GM04503 (cell line): ENCODE measurements at places on chromosomes 4 and X.

GRCh38 chr4:37847311-37847884 lies 20.9 kb downstream of the PGM2 start:
- DNase-seq = no peak

DNA sequence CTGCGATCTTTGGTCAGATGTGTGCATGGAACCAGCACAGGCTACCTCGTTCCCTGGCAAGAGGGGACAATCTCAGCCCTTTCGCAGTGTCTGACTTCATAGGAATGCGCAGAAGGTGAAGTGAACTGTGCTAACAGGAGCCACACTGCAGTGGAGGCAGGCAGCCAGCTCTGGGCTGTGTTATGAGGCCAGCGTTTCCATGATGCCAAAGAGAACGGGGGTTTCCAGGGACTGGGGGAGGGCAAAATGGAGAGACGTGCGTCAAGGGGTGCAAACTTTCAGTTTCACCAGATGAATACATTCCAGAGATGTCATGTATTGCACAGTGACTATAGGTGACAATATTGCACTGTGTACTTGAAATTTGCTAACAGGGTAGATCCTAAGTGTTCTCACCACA lies 30.4 kb downstream of the CLDN34 start:
- DNase-seq = no peak

DNA sequence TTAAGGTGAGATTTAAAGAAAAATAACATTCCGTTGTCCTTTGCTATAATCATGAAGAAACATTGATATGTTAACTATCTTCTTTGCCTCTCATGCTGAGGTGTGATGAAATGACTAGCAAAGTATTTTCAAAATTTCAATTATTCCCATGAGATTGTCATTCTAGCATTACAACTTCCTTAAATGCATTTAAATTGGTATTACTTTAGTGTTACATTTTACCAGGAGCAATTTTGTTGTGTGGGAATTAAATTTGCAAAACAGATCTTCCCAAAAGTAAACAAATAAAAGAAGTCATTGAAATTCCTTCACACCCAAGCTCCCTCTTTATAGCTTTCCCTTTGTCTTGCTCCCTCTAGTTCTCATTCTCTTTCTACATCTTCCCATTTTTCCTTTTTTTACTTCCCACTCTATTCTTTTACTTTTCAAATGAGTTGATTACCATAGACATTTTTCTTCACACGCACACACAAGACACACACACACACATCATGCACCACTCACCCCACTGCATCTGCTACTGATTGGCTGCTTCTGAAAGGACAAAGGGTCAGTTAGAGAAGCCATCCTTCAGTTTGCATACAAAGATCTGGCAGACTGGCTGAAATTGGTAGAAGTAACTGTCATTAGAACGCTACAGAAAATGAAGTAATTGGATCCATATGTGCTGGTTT lies 10.0 kb upstream of the APELA start:
- DNase-seq = no peak

DNA sequence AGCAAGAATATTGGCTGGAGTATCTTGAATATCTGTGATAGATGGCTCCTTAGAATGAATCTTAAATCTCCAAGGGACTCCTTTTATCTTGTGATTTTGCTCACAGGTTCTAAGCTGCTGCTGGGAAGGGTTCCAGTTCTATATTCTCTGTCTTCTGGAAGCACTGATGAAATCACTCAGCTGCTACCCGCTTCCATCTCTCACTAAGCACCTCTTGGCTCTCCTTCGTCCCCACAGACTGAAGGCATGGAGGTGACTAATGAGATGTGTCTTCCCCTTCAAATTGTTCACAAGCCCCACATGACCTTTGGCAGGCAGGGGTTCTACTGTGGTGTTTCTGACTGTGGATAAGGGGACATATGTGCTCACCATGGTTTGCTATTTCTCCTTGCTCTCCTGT lies 75.9 kb downstream of the C4orf51 start:
- DNase-seq = no peak

DNA sequence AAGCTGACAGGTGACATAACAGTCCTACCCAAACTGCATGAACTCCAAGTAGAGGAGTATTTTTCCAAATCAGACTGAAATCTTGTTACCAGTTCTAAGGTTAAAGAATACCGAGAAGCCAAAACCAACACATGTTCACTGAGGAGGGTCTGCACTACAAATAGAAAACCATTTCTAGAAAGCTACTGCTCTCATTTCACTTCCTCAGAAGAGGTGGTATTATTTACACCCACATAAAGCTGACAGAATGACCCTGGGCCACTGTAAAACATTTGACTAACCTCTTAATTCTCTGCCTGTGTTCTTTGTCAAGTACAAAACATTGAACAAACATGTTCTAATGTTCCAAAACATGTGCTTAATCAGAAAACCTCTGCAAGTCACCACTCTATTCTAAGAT lies 95.8 kb downstream of the IQCM start:
- DNase-seq = no peak

GRCh38 chrX:68755616-68756125 lies 73.2 kb upstream of the EFNB1 start:
- no peak for DNase-seq

- DNase-seq = no peak
Observed at GRCh38 chrX:11954176-11954575, 184.1 kb upstream of the FRMPD4 start.

GRCh38 chrX:124401696-124402095 lies 55.3 kb downstream of the SH2D1A start:
- DNase-seq = no peak

DNA sequence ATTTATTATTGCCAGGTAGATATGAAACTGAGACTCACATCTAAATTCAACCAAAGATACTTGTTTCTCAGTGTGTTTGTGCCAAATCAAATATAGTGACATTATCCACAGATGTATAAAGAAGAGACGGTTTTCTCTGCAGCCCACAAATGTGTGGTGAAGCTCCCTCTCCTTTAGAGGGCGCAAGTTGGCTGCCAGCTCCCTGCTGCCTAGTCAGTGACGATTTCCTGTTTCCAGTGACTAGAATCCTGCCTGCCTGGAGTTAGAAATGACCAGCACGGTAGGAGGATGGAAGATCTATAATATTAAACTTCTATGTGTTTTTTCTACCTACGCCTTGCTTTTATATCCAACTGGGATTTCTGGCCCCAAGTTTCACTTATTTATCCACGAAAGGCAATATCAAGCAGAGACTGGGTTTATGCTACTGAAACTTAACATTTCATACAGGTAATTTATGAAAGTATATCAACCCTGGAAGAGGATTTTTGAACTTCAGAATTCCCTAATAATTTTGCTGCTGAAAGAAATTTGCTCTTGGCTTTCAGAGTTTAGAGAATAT lies 1793.7 kb upstream of the TENM3 start:
- DNase-seq = no peak

- no peak for DNase-seq
Observed at GRCh38 chrX:102029026-102029425, 96.5 kb upstream of the TCEAL2 start.

DNA sequence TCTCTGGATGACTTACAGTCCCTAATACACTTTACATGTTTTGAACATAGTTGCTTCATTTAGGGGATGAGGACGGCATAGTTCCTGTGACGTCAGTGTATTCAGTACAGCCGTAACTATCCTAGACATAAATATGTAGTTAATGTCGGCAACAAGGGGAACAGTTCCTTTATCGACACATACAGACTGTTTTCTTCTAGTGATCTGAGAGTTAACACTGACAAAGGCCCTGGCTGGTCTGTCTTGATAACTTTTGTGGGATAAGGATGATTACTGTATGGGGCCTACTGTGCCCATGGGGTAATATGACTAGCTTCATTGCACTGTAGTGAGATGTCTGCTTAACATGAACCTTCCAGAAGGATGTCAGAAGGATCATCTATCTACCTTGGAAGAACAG lies 131.2 kb downstream of the ZNF518B start:
- DNase-seq = no peak

DNA sequence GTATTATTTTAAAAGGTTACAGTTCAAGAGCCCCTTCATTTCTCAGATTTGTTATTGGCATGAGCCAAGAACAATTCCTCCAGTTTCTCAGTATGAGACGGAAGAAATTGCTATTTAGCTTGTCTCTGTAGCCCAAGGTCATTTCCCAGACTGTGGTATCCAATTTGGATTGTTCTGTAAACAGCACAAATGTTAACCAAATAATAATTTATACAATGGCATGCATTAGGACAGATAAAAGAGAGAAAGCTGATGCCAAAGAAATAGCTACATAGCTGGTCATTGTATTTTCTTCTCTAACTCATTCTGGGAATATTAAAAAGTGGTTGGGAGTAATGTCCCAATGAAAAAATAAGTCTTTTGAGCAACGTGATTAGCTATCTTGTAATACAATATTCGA lies 134.6 kb upstream of the NPY2R start:
- DNase-seq = no peak
